NK-92 treated with Interleukin-12 subunit alpha and Interleukin-12 subunit beta, amount 100 ng/mL, for 24 hours (cell line): ENCODE measurements at places on chromosomes 7 and 10.

- DNase-seq, result no peak
Observed at GRCh38 chr7:98211221-98211675, at the start of gene BHLHA15. Gene BHLHA15 (plus strand): TSS chr7:98211439. CDS start chr7:98212310, 871 bp downstream.

GRCh38 chr7:1661461-1661860, 8.6 kb upstream of the ELFN1 start:
- no peak for DNase-seq

DNA sequence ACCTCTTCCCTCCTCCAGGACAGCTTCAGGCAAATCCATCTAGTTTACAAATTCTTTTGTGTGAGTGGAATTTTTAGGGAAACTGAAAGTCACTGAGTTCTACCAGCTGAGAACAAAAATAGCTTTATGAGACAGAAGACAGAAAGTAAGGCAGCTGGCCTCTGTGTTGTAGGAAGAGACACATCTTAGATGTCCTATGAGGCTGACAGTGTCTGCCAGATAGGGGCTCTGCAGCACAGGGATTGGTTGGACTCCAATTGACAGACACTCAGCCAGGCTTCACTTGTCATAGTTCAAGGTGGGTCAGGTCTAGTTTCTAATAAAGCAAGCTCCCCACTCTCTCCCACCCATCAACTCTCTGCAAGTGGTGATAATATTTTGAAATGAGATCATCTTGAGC, 574.9 kb downstream of the CCSER2 start:
- no peak for DNase-seq

DNA sequence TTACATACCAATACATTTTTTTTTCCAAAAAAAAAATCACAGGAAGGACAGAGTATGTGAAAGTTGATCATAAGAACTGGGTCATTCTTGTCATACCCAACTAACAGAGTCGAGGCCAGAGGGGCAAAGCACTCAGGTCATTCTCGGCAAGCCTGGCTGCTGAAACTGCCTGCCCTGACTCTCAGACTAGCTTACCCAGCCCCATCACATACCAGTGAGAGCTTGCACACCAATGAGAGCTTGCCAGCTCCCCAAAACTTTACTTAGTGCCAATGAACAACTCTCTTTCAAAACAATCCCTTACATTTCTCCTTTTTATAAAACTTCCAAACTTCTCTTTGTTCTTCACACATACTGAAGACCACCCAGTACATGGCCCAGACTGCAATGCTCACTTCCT, 48.9 kb downstream of the VOPP1 start:
- DNase-seq, result no peak

DNA sequence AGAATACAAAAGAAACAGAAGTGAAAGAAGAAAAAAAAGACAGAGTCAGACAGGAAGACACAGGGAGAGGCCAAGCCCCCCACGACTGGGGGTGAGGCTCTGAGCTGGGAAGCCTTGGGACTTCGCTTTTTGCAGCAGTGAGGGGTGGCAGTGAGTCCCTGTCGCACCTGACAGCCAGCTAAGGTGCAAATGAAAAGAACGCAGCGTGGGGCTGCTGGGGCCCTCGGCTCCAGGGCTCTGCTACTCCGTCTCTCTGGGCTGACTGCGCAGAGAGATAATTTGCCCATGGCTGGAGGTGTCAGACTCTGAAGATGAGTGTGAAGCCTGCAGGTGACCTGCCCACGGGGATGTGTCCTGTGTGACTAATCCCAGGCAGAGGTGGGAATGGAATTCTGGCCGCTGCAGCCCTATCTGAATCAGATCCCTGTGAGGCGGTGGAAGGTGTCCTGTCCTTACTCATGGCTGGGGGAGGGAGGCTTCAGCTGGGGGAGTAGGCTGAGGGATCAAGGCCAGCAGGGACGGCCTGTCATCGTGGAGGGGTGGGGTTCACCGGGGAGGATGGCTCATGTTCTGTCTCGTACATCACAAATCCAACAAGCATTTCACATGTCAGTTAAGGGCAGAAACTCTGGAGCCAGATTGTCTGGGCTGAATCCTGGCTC, 96.4 kb downstream of the SLIT1 start:
- DNase-seq, result no peak

DNA sequence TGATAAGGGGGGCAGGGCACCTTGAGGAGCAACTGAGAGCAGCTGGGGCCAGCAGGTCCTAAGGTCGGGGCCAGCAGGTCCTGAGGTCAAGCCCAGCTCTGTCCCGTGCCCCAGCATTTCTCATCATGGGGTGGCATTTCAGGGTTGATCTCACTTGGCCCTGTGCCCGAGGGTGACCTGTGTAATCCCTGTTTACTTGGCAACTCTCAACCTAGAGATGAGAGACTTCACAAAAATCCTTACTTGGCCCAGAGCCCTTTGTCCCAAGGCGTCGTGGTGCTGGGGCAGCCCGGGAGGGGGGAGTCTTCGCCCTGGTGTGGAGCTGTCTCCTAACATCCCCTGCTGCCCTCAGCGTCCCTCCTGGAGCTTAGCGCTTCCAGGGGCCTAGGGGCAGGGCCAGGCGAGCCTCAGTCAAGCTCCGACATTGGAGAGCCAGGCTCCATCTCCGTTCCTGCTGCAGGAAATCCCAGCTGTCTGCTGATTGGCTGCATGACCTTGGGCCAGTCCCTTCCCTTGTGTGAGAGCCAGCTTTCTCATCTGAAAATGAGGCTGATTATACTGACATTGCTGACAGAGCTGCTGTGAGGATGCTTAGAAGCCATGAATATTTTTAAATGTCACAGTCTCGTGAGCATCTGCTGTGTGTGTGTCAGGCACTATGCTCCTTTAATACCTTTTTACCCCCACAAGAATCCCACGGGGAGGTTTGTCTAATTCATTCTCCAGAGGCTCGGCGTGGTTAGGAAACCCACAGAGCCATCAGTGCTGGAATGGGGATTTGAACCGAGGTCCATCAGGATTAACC, 94.3 kb downstream of the ZMIZ1 start:
- DNase-seq, result no peak

GRCh38 chr10:43904301-43904700, 255.6 kb upstream of the ZNF32 start:
- DNase-seq, result no peak

GRCh38 chr7:131107337-131108211, 220.1 kb upstream of the MKLN1 start:
- peak; percentile 83 for DNase-seq

GRCh38 chr10:92747600-92747999, 57.8 kb downstream of the HHEX start:
- DNase-seq, result no peak

- no peak for DNase-seq
Observed at GRCh38 chr10:114471906-114472876, 67.9 kb upstream of the AFAP1L2 start.

DNA sequence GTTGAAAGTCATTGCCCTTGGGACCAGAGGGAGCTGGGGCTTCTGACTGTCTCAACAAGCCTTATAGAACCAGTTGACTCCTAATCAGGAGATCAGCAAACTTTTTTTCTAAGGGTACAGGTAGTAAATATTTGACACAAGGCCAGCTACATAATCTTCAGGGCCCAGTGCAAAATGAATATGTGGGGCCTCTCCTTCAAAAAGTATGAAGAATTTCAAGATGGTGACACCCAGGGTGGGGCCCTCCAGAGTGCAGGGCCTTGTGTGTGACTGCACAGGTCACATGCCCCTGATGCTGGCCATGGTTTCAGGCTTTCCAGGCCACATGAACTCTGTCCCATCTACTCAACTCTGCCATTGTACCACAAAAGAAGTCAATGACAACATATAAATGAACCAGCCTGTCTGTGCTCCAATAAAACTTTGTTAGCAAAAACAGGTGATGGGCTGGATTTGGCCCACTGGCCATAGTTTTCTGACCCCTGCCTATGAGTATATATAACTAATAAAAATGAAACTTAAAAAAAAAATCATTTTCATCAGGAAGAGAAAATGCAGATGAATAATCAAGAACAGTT, 6.1 kb downstream of the MMRN2 start:
- no peak for DNase-seq

DNA sequence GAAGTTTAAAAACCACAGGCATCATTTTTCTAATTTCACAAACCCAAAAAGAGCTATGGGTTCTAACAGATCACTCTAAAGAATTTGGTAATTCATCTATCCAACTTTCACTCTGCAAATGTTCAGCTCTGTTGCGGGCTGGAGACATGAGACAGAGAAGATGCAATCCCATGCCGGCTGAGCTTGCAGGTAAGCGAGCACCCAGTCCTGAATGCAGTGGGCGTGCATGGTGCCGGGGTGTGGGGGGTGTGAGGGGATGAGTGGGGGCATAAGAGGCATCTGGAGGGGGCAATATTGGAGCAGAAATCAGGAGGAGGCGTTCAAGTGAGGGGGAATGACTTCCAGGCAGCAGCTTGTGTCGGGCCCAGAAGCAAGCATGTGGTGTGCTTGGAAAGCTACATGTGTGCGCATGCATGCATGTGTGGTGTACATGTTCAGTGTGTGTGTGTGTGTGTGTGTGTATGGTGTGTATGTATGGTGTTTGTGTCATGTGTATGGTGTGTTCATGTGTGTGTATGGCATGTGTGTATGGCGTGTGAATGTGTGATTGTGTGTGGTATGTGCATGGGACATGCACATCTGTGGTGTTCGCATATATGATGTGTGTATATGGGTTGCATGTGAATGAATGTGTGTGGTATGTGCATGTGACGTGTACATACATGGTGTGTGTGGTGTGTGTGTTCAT, 172.9 kb downstream of the PRKCQ start:
- no peak for DNase-seq

DNA sequence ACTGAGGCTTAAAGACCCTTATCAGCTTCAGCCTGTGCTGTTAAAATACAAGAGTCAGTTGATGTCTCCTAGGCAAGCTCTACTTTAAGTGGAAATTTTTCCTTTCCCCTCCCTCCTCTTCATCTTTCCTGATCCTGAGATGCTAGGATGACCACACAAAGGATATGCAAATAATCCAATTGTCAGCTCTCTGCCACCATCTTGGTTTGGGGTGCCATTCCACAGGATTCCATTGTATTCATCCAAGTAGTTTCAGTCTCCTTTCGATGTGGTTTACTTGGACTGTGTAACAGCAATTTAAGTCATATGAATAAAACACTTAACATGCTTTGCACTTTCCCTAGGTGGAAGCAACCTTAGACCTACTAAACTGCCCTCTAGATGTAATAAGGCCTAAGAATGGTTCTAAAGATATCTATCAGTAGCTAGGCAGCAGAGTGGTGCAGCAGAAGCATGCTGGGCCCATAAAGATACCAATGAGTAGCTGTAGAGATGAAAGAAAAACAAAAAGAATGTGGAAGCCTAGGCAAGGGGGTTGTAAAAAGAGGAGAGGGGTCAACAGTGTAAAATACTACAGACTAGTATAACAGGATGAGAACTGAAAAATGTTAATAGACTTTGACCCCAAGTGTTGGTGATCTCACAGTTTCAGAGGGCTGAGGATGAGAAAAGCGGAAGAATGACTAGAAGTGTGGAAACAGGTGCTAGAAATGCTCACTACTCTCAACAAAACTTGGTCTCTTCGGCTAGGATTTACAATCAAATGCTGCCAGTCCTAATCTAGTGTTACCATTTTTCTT, 2.4 kb upstream of the CFAP69 start:
- no peak for DNase-seq

DNA sequence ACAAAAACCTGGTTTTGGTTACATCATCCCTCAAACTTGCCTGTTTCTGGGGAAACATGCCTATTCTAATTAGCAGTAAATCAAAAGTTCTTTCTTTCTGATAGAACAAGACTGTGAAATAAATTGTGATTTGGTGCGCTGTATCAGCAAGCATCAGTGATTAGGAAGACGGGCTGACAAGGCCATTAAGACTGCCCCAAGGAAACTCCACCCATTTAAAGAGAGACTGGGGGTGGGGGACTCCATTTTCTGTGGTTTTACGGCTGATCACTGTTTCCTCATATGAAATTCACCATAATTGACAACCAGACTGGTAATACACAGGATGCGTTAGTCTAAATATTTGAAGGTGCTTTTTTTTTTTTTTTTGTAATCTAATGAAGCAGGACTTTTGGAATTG, 68.7 kb downstream of the MBL2 start:
- DNase-seq, result no peak

GRCh38 chr10:131961047-131961776, 20.5 kb downstream of the BNIP3 start:
- DNase-seq, result no peak

DNA sequence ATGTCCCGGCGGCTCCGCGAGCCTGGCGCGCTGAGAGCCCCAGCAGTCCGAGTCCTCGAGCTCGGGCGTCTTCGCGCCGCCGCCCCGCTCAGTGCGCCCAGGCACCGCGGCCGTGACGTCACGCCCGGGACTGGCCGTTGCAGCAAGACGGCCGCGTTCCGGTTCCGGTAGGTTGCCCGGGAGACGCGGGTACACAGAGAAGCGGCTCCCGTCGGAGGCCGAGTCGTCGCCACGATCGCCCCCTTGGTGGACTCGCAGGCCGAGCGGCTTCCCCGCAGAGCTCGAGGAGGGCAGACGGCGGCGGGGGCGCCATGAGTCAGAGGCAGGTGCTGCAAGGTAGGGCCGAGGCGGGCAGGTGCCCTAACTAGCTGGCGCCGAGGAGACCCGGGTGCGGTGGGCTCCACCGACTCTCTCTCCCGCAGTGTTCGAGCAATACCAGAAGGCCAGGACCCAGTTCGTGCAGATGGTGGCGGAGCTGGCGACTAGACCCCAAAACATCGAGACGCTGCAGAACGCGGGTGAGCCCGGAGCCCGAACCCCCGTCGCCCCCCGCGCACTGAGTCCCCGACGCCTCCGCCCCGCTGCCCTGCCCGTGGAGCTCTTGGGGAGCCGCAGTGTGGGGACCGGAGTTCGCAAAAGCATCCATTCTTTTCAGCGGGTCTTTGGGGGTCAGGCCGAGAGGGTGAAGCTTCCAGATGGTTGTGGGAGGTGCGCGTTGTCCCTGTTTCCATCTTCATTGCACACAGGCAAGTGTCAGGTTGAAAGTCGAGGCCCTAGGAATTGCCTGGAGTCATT, at the start of gene SPAG6:
Gene SPAG6, plus strand, starts transcription at position 196 of the 795 bp plus-strand sequence. Its CDS starts 116 bp downstream, at position 312.
- DNase-seq, result no peak

- DNase-seq, result no peak
Observed at GRCh38 chr7:3272691-3273141, 28.3 kb upstream of the SDK1 start.

- DNase-seq, result no peak
Observed at GRCh38 chr7:96361116-96361857, 39.4 kb upstream of the SLC25A13 start.

- DNase-seq, result no peak
Observed at GRCh38 chr7:24718977-24719491, 38.2 kb downstream of the GSDME start.

- no peak for DNase-seq
Observed at GRCh38 chr10:131677671-131678070, 223.1 kb upstream of the PPP2R2D start.

DNA sequence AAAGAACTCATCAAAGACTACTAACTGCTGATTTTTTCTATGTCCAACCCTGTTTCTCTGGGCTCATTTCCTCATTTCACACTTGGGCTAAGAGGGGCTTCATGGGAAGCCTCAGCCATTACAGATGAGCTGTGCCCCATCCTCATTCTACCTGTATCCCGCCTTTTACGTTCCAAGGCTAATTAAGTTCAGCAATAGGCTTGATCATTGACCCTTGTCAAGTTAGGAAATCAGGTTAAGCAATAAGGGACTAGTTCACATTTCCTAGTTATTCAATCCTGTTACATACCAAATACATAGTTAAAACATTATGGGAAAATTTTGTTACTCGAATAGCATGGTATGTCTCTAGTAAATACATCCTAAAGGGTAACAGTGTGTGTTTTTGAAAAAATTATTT, 29.3 kb upstream of the AGBL3 start:
- no peak for DNase-seq

- DNase-seq, result no peak
Observed at GRCh38 chr7:140605337-140605736, 35.3 kb downstream of the DENND2A start.
